ENCODE measurements at places on chromosomes 3 and 15.

DNA sequence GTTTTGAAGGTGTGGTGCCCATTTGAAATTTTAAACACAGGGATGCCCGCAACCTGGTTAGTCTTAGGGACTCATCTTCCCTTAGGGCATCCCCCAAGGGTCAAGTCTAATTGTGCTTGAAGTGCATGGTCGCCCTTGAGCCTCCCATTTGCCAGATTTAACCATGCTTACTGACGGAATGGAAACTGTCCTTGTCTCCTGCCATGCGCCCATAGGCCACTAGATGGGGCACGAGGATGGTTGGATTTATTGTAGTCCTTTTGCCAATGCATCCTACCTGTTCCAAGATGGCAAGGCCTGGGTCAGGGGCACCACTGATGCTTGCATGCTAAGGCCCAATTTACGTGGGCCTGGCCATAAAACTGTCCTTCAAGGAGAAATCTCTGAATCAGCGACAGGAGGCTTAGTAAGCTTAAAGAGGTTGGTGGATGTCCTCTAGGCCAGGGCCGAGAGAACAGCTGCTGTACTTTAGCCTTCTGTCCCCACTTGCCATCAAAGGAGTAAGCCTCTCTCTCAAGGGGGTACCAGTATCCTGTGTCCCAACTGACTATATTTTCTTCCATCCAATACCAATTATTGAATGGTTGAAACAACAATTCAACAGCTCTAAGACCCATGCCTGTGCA is 355.4 kb downstream of the OTOL1 start:
- DNase-seq = peak; percentile 7

- no peak for DNase-seq
Observed at GRCh38 chr3:122151480-122151879, 32.0 kb upstream of the CASR start.

DNA sequence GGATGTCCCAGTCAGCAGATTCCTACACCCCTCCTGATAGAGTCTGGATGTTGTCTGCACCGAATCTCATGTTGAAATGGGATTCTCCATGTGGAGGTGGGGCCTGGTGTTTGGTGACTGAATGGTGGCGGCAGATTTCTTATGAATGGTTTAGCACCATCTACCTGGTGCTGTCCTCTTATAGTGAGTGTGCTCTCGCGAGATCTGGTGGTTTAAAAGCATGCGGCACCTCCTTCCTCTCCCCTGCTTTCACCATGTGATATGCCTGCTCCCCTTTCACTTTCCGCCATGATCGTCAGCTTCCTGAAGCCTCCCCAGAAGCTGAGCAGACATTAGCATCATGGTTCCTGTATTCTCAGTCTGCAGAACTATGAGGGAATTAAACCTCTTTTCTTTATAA is 135.2 kb upstream of the SLC6A11 start:
- no peak for DNase-seq

- no peak for DNase-seq
Observed at GRCh38 chr3:25430935-25431770, 3.1 kb downstream of the RARB start.

DNA sequence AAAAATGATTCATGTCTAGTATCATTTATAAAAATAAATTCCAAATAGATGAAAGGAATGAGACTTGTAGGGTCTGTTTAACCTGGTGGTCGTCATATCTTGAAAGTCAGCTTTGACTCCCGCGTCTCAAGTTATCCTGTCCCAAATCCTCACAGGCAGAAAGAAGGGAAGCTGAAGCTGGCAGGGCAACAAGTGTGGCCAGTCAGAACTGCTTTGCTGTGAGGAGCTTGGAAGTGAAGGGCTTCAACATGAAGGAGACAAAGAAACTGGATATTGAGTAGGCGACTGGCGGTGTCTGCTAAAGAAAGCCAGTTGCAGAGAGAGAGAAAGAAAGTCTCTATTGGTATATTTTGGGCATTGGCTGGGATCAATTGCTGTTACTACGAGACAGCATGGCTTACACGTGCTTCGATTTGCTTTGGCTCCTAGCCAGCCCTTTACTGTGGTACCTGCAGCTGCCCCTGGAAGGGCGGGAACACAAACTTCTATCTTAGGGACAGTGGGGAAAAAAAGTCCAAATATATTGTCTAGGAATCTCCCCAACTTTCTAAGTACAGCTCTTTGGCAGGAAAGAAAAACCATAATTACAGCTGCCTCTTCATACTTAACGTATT is 107.2 kb downstream of the CHST2 start:
- DNase-seq = no peak

DNA sequence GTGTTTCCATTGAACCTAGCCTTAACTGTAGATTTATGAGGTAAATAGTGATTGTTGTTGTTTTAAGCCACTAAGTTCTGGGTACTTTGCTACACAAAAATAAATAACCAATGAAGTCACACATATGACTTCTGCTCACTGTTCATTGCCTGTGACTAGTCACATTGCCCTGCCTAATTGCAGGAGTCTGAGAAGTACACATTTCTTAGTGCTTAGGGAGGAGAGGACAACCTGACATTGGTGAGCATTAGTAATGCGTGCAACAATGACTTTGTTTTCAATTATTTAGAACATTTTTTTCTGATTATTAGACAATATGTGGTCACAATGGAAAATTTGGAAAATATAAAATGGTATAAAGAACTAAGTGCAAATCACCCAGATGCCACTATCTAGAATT is 133.2 kb upstream of the DAZL start:
- DNase-seq = no peak

DNA sequence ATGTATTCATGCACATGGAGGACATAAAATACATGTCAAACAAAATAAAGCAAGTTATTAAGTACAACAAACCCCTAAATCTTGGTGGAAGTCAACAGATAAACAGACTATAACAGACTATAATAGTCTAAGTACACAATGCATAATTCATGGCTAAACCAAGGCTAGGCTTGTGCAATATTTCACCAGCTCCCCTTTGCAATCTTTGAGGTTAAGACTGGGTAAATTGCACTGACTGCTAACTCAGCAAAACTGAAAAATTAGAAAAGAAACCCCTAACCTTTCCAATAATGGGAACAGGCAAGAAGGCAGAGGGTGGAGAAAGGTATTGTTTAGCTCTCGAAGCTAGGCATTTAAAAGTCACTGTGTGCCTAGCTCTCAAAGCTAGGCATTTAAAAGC is 304.9 kb upstream of the WNT5A start:
- no peak for DNase-seq

GRCh38 chr3:49020330-49021212 is 1.4 kb upstream of the NDUFAF3 start:
- peak; percentile 43 for DNase-seq

DNA sequence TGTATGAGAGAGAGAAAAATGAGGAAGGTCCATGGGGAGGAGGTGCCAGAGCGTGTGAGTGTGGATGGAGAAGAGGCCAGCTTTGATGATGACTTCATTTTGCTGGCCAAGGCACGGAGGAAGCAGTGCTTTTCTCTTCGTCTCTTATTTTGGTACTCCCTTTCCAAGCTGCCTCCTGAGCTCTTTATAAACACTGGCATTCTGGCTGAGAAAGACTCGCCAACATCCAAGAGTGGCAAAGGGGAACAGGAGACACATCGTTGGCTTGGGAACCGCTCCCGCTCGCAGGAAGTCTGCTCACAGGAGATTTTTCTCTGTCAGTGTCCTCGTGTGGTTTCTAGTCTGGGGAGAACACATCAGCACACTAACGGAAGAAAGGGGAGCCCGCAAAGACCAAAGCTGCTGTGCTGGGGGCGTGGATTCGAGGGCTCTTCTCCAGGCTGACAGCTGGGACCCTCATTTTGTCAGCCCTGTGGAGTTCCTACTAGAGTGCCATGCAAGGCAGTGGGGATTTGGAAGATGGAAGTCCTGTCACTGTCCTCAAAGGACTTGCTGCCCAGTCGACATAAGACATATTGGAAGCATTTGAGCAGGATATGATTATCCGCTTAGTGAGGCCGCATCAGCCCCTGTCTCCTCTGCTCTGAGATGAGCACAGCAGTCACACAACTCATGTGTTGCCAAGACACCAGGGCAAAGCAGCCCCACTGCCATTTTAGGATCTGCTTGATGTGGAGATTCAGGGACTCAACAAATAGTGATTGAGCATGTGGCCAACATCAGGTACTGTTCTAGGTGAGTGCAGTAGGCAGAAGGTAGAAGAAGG is 8.0 kb upstream of the SEMA4B start:
- no peak for DNase-seq
